ENCODE measurements at places on chromosomes 6 and 20. TPM values are rescaled to one million over a fixed set of nuclear protein-coding genes. Genes with fewer than 3 reads are reported as not detected.

Gene TMC2
- not detected for total RNA-seq

Gene MOG
- not detected for total RNA-seq

- no peaks in the 10 kb centered on the region for H3K4me1 ChIP-seq
- no peaks in the 10 kb centered on the region for H3K27me3 ChIP-seq
- H3K27ac ChIP-seq = no peak overlapping the region
- no peak for DNase-seq
These were observed 76.9 kb downstream of the FAM50B start for GRCh38 chr6:3926150-3926482.

DNA sequence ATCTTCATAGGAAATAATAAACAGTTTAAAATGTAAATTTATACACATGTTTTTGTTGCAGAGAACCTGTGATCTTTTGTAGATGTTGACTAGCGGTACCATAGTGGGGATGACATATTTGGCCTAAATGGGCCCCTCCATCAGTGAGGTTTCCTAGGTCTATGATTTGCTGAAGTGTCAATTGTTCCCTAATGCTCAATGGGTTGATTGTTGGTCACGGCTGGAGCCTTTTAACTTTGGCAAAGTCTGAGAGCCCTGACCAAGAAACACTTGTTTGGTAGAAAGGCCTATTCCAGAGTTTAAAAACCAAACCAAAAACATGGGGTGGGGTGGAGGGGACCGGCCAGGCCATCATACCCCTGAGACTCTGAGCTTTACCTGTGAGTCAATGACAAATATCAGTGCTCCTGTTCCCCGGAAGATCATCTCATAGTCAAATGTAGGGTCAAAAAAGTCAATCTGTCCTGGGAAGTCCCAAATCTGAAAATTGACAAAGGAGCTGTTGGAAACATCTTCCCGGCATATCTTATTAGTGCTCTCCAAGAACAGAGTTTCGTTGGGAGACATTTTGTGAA lies 25.1 kb downstream of the RRAGD start:
- H3K4me3 ChIP-seq = no peak overlapping the region
- no peak for DNase-seq
- no peaks in the 10 kb centered on the region for H3K36me3 ChIP-seq

DNA sequence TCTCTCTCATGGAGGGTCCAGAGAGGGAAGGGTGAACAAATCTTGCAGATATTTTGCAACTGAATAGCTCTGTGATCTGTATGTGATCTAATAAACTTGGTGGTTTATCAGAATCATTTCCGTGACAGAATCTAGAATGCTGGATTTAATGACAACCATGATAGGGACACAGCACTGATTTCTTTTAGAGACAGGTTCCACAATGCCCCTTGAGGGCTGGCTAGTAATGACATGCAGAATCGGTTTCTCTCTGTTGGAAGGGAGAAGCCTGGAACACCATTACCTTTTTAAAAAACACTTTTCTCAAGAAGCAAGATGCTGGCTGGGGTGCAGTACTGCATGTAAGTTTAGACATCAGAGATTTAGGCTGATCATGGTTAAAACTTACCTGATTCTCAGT lies 313.4 kb downstream of the CDH26 start:
- H3K4me1 ChIP-seq = no peaks in the 10 kb centered on the region
- no peaks in the 10 kb centered on the region for H3K27me3 ChIP-seq
- DNase-seq = no peak
- H3K27ac ChIP-seq = no peak overlapping the region
- H3K4me3 ChIP-seq = no peak overlapping the region

DNA sequence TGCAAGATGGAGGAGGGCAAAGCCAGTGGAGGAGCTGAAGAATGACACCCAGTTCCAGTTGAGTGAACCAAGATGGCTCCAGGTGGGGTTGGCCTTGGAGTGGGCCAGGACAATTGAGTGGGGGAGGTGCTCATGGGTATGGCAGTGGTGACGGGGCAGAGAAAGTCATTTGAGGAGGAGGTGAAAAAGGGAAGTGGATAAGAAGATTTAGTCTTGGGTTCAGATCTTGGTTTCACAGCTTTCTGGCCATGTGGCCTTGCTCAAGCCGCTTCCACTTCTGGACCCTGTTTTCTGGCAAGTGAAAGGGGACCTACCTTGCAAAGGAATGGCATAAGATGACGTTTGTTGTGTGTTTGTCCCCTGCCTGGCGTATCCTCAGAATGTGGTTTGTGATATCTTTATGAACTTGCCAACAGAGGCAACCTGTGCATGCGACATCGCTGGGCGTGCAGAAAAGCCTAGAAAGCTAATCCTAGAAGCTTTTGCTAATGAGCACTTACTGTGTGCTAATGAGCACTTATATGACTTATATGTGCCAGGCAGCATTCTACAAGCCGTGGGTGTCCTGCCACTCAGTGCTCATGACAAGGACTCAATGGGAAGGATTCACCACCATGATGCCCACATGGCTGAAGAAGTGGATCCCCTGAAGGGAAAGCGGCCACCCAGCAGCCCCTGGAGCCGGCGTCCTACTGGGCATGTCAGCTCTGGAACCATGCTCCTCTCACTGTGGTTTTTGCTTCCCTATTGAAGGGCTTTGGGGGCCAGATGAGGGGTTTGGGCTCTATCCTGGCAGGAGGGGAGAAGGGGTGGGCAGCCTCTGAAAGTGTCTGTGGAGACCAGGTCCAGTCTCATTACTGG lies 23.6 kb upstream of the STX16 start:
- H3K27me3 ChIP-seq = no peaks in the 10 kb centered on the region
- H3K36me3 ChIP-seq = no peaks in the 10 kb centered on the region
- no peak for DNase-seq

GRCh38 chr6:3453413-3454272 lies 3.2 kb downstream of the SLC22A23 start:
- H3K27me3 ChIP-seq = no peaks in the 10 kb centered on the region
- peak overlapping the region; percentile 87 for H3K4me3 ChIP-seq
- H3K27ac ChIP-seq = no peak overlapping the region
- no peak for DNase-seq

- H3K27ac ChIP-seq = no peak overlapping the region
- H3K36me3 ChIP-seq = no peaks in the 10 kb centered on the region
- DNase-seq = peak; percentile 48
- no peak overlapping the region for H3K4me3 ChIP-seq
- no peaks in the 10 kb centered on the region for H3K27me3 ChIP-seq
These were observed 163.2 kb downstream of the SYCP2 start for GRCh38 chr20:59770270-59770669.

DNA sequence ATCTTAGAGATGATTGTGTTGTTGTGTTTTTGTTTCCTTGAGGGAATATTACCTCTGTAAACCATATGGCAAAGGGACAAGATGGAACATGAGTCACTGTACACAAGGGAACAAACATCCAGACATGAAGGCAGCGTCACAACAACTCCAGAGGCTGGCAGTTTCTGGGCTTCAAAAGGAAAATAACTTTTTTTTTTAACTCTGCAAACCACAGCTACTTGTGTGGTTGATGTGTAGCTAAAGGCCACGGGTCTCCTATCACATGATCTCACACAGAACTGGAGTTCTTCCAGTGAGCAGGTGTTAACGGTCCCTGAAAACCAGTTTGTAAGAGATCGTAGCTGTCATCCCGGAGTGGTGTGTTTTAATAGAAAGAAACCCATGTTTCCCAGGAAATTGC lies 33.2 kb upstream of the HBS1L start:
- H3K27me3 ChIP-seq = no peaks in the 10 kb centered on the region
- no peak for DNase-seq
- H3K4me1 ChIP-seq = no peaks in the 10 kb centered on the region
- no peaks in the 10 kb centered on the region for H3K36me3 ChIP-seq
- no peak overlapping the region for H3K4me3 ChIP-seq
- H3K27ac ChIP-seq = no peak overlapping the region

DNA sequence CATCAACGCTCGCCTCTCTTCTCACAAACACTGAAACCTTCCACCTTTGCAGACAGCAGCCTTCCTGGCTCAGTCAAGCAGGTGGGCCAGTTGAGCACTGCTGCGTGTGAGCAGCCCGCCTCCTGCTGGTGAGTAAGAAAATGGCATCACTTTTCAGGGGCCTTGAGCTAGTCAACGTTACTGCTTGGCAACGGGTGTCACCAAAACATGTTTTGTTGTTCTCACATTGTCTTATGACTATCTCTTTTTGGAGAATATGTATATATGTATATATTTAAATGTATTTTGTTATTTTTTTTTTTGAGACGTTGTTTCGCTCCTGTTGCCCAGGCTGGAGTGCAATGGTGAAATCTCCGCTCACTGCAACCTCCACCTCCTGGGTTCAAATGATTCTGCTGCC lies 97.0 kb upstream of the AGPAT4 start:
- no peak overlapping the region for H3K27ac ChIP-seq
- H3K4me1 ChIP-seq = peaks cover 10% of the 10 kb centered on the region
- H3K36me3 ChIP-seq = no peaks in the 10 kb centered on the region
- H3K27me3 ChIP-seq = no peaks in the 10 kb centered on the region

DNA sequence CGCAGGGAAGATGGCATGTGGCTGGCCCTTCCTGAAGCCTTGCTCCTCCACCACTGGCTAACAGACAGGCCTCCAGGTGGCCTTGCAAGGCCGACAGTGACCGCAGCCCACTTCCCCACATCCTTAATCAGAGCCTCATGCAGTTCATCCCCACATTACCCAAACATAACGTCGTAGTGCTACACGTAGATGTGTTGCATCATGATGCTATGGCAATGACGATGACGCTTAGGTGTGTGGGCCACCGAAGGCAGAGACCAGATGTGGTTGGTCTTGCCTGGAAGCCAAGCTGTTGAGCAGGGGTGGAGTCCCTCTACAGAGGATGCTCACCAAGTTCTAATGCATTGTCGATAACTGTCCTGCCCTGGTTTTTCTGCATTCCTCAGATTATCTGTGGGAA lies 5.6 kb downstream of the CD93 start:
- peaks cover 4% of the 10 kb centered on the region for H3K4me1 ChIP-seq
- no peaks in the 10 kb centered on the region for H3K36me3 ChIP-seq
- no peak for DNase-seq
- no peak overlapping the region for H3K4me3 ChIP-seq
- no peaks in the 10 kb centered on the region for H3K27me3 ChIP-seq

DNA sequence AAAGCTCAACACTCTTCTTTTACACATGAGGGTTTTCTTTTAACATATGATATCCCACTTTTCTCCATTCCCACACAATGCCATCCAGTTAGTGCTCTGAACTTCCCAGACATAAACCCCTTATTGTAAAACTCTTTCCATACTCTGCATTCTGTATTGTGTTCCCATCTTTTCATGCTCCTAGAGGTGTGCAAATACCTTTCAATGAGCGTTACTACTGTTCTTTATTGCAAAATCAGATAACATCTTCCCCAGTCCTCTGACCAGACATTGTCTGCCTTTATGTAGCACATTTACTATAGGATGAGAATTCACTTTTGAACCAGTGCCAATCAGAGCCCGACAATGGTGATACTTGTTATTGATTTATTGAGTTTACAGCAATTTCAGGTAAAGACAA lies 296.2 kb downstream of the GRIK2 start:
- H3K27me3 ChIP-seq = no peaks in the 10 kb centered on the region
- DNase-seq = no peak
- no peak overlapping the region for H3K27ac ChIP-seq
- no peaks in the 10 kb centered on the region for H3K4me1 ChIP-seq

DNA sequence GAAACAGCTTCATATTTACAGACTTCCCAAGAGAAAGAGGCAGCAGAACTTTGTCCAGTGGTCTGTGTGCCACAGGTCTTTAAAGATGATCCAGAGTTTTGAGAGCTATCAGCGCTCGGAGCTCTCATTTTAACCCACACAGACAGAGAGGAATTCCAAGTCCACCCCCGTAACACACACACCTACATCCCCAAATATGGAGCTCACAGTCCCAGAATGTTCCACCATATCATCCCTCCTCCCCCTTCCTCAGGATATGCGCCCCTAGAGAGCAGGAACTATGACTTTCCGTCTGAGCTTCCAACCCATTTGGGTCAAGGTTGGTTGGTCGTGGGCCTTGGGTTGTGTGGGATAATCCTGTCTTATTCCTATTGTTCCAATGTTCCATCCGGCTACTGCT lies at the start of gene DEFB128:
Gene DEFB128, minus strand, starts transcription at position 101 of the 400 bp plus-strand sequence. Its CDS starts 88 bp downstream, at position 13.
- DNase-seq = no peak
- H3K36me3 ChIP-seq = no peaks in the 10 kb centered on the region
- no peaks in the 10 kb centered on the region for H3K27me3 ChIP-seq
- H3K4me3 ChIP-seq = no peak within 1 kb of the TSS
- H3K4me1 ChIP-seq = no peaks in the 10 kb centered on the region
- H3K27ac ChIP-seq = no peak within 1 kb of the TSS

DNA sequence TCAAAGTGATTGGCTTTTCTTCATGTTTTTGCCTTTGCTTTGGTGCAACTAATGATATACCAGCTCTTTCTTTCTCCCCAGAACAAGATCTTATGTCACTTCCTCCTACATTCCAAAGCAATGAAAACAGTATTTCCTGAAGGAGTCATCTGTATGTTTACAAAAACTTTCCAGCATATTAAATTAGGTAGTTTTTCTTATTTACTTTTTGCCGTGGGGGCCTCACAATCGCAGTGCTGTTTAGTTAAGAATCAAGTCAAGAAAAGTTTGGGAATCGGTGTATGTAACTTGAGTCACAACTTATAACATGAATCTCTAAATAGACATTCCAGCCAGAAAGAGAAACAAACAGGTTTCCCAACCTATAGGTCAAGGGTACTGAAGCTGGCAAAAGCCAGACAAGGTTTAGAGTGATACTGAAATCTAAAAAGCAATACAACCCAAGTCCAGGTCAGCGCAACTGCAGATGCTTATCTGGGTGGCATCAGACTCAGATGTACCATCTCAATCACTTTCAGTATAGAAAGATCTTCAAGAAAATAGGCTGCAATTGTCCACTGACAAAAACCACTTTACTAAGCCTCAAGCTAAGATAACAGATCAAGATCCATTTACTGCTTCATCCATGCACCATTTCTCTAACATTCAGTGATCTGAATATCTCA lies 63.6 kb downstream of the IPCEF1 start:
- peaks cover 25% of the 10 kb centered on the region for H3K4me1 ChIP-seq
- no peak overlapping the region for H3K4me3 ChIP-seq
- no peak for DNase-seq
- peak overlapping the region; percentile 32 for H3K27ac ChIP-seq

- no peak overlapping the region for H3K4me3 ChIP-seq
- no peaks in the 10 kb centered on the region for H3K36me3 ChIP-seq
- no peaks in the 10 kb centered on the region for H3K4me1 ChIP-seq
- no peaks in the 10 kb centered on the region for H3K27me3 ChIP-seq
- no peak overlapping the region for H3K27ac ChIP-seq
These were observed 122.4 kb downstream of the IPCEF1 start for GRCh38 chr6:154234019-154234772.

DNA sequence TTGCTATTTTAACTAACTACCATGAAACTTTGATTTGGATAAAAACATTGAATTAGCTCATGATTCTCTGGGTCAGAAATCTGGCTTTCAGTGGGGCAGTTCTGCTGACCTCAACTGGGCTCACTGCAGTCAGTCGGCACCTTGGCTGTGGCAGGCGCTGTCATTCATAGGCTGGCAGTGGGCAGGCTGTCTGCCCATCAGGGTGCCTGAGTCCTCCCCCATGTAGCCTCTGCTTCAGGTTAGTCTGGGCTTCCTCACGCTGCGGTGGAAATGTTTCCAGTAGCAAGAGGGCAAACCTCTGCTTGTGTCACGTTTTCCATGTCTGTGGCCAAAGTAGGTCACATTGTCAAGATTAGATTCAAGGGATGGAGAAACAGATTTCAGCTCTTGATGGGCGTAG lies 251.0 kb upstream of the TCF21 start:
- no peaks in the 10 kb centered on the region for H3K27me3 ChIP-seq
- H3K4me1 ChIP-seq = peaks cover 2% of the 10 kb centered on the region
- DNase-seq = no peak
- no peaks in the 10 kb centered on the region for H3K36me3 ChIP-seq

All from Caco-2 (cell line).